ENCODE measurements at places on chromosomes 5 and 9.

DNA sequence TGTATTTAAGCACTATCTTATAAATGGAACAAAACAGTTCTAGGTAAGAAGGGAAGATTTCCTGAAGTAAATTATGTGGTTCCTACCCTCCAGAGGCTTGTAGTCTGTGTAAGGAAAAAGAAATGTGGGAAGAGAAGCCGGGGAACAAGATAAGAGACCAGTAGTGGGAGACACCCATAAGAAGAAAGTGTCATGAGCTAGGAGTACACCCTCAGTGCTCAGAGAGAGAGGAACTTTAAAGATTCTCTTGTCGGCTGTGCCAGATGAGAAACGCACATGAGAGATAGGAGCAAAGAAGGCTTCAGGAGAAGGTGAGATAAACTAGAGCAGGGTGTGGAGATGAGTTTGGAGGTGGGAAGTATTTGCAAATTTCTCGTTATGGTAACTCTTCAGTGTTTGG lies 18.1 kb downstream of the SLC36A1 start:
- DNase-seq, result no peak

GRCh38 chr9:121023064-121023463 lies 27.0 kb downstream of the C5 start:
- DNase-seq, result peak; percentile 6

DNA sequence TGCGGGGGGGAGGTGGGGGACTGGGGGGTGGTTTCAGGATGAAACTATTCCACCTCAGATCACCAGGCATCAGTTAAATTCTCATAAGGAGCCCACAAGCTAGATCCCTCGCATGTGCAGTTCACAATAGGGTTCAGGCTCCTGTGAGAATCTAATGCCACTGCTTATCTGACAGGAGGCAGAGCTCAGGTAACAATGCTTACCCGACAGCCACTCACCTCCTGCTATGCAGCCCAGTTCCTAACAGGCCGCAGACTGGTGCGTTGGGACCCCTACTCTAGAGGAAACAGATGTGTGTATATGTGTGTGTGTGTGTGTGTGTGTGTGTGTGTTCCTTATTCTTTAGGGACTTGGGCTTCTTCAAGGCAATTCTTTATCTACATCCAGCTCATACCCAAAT lies 352.3 kb upstream of the CCNH start:
- DNase-seq, result no peak

- peak; percentile 85 for DNase-seq
Observed at GRCh38 chr5:132496191-132496630, 5.6 kb upstream of the IRF1 start.

DNA sequence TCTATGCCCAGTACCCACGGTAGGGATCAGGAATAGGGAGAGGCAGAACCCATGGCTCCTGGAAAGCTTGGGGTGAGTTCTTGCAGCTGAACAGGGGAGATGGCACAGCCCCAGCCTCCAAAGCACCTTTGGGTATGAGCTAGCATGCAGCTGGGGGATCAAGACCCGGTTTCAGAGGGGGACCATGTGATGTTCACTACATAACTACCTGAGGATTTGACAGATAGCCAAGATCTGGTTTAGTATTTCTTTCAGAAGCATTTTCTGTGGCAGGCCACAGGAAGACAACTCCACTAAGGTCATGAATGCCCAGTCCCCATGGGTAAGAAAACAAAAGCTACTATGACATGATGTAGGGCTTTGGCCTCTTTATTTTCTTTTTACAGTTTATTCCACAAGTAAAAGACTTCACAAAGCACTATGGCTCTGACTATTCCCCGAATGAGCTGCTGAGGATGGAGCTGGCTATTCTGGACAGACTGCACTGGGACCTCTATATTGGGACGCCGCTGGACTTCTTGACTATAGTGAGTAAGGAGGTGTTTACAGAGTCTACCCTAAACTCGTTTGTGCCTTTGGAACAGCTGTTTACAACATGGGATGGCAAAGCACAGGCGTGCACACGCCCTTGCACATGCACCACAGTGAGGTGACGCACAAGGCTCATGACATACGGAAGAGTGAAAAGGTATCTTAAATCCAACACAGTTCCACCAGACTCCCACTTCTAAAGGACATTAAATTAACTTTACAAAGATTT lies 3.4 kb downstream of the CCNI2 start:
- DNase-seq, result no peak

GRCh38 chr5:1736889-1737711 lies 62.5 kb downstream of the MRPL36 start:
- no peak for DNase-seq

DNA sequence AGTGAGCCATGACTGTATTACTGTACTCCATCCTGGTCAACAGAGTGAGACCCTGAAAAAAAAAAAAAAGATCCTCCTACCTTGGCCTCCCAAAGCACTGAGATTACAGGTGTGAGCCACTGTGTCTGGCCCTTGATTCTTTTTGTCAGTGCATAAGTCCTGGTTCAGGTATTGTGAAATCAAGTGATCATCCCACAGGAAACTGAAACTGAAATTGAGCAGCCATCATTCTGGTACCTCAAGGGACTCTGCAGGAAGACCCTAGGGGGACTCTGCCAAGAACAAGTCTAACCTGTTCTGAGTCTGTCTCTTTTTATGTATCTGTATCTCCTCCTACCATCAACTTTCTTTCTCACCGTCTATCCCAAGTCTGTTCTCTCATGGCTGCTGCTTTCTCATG lies 1.9 kb upstream of the DCAF10 start:
- no peak for DNase-seq

- DNase-seq, result no peak
Observed at GRCh38 chr5:75214409-75214808, 22.3 kb downstream of the ANKRD31 start.

- peak; percentile 27 for DNase-seq
Observed at GRCh38 chr5:158465086-158465972, 606.4 kb upstream of the CLINT1 start.

DNA sequence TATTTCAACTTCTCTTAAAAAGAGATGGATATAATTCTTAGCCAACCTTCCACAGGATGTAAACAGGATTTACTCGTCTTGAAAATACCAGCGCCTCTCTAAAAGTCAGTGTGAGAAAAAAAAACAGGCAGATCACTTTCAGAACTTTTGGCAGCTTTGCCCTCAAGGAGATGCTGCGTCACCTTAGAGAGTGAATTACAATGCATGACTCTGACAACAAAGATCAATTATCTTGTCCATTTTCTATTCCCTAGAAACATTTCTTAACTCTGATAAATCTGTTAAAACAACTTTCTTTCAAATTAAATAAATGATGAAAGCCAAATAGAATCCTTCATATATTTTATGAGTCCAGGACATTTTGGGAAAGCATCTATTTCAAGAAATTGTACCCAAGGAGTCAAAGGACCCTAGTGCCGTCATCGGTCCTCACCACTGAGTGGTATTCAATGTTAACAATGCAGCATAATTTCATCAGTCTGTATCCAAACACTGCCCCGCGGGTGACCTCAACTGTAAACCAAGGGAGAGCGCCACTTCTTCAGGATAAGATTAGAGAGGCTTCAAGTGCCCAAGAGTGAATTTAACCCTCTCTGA lies 536.0 kb downstream of the PDE4D start:
- DNase-seq, result no peak

DNA sequence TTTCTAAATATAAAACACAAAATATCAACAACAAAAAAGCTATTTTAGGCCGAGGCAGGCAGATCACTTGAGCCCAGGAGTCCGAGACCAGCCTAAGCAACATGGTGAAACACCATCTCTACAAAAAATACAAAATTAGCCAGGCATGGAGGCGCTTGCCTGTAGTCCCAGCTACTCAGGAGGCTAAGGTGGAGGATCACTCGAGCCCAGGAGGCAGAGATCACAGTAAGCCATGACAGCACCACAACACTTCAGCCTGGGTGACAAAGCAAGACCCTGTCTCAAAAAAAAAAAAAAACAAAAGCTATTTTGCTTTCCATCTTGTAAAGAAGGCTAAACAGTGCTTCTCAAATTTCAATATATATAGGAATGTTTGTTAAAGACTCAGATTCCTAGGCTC lies 11.3 kb downstream of the C5orf15 start:
- no peak for DNase-seq

DNA sequence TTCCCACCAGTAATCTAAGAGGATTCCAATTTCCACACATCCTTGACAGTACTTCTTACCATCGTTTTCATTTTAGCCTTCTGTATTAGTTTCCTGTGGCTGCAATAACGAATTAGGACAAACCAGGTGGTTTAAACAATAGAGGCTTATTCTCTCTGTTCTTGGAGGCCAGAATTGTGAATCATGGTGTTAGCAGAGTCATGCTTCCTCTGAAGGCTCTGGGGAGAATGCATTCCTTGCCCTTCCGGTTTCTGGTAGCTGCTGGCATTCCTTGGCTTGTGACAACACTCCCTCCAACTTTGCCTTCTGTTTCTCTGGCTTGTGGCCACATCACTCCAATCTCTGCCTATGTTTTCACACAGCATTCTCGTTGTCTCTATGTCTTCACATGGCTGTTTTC lies 23.5 kb downstream of the RIGI start:
- DNase-seq, result no peak

GRCh38 chr5:121741156-121741555 lies 110.5 kb upstream of the FTMT start:
- no peak for DNase-seq

- DNase-seq, result peak; percentile 25
Observed at GRCh38 chr9:33517373-33517772, 6.7 kb upstream of the ANKRD18B start.

DNA sequence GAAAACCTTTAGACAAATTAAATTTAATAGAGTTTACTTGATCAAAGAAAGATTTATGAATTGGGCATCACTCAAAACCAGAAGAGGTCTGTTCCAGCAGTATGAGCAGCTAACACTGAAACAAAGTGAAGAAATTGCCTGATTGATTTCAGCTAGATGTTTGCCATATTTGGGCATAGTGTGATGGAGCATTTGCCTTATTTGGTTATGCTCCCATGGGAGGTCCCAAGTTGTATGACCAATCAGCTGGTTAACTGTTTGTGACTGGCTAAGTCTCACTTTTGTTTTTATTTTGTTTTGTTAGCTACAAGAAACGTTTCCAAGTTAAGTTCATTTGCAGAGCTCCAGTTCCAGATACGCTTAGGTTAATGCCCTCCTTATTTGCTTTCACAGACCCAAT lies 53.3 kb upstream of the LMNB1 start:
- DNase-seq, result no peak

- DNase-seq, result no peak
Observed at GRCh38 chr9:16207161-16207560, 654.3 kb downstream of the CCDC171 start.

DNA sequence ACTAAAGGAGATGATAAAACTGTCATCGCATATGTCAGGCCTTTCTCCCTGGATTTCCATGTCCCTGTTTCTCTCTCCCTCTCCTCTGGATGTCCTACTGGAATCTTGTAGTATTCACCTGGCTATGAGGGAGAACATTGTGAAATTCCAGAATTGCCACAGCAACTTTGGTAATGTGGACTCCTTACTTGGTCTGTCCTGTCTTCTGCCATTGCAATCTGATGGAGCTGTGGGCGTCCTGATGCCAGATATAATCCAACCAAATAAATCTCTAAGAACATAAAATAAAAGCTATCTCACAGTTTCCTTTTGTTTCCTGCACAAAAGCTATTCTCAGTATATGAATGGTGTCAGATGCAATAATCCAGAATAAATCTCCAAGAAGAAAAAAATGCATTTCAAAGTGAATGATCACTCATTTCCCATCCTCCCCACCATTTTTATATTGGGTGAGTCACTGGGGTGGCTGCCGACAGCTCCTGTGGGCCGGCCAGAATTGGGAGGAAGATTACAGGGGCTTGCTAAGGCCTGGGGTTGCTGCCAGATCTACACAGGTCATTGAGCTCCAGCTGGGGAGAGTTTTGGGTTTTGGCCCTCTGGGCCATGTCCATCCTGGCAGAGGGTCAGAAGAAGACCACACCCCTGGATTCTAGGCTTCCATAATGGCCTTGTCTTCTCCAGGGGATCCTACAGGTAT lies 160.7 kb upstream of the PITX1 start:
- no peak for DNase-seq

Measured in inflammatory macrophage treated with lipopolysaccharide for 1 hour (primary cell).